ENCODE measurements at places on chromosomes 1 and 21. TPM values are rescaled to one million over a fixed set of nuclear protein-coding genes. Genes with fewer than 3 reads are reported as not detected.

TIAM1 gene
- 6.6 TPM for total RNA-seq

S100A7 gene
- not detected for total RNA-seq

RRP15 gene
- total RNA-seq, result 18.2 TPM

SEC16B gene
- 5.7 TPM for total RNA-seq

AZIN2 gene
- 5.8 TPM for total RNA-seq

CD1E gene
- not detected for total RNA-seq

OR2L2 gene
- total RNA-seq, result 0.07 TPM

SPRTN gene
- total RNA-seq, result 15.0 TPM

S100B gene
- 0.41 TPM for total RNA-seq

C1QC gene
- not detected for total RNA-seq

GJA8 gene
- not detected for total RNA-seq

FCGR3A gene
- total RNA-seq, result not detected

IL12RB2 gene
- not detected for total RNA-seq

CLDN14 gene
- total RNA-seq, result not detected

LCE2C gene
- total RNA-seq, result not detected

LRRC38 gene
- total RNA-seq, result not detected

FCRL3 gene
- not detected for total RNA-seq

MEGF6 gene
- 328 TPM for total RNA-seq

KCNT2 gene
- 13.4 TPM for total RNA-seq

CDC42BPA gene
- 59.1 TPM for total RNA-seq

SYPL2 gene
- 0.75 TPM for total RNA-seq

TDRKH gene
- 4.7 TPM for total RNA-seq

RGS8 gene
- total RNA-seq, result 0.17 TPM

COL9A2 gene
- total RNA-seq, result 4.9 TPM

AIM2 gene
- not detected for total RNA-seq

TMEM59 gene
- 294 TPM for total RNA-seq

TNFRSF8 gene
- total RNA-seq, result not detected

RNF220 gene
- 58.4 TPM for total RNA-seq

SH3GLB1 gene
- 133 TPM for total RNA-seq

SGIP1 gene
- 31.8 TPM for total RNA-seq

TMEM269 gene
- 0.20 TPM for total RNA-seq

UBL4B gene
- total RNA-seq, result not detected

OR2M3 gene
- not detected for total RNA-seq

CACNA1S gene
- 0.07 TPM for total RNA-seq

CELA2B gene
- total RNA-seq, result not detected

ALX3 gene
- total RNA-seq, result not detected

HSD3B1 gene
- total RNA-seq, result not detected

OR14K1 gene
- not detected for total RNA-seq

COL6A1 gene
- 994 TPM for total RNA-seq

PLXNA2 gene
- 22.0 TPM for total RNA-seq

NIBAN1 gene
- 101 TPM for total RNA-seq

GSTM4 gene
- total RNA-seq, result 20.8 TPM

NBPF6 gene
- not detected for total RNA-seq

PFKFB2 gene
- total RNA-seq, result 14.8 TPM

RYR2 gene
- 0.12 TPM for total RNA-seq

PROK1 gene
- not detected for total RNA-seq

TACSTD2 gene
- total RNA-seq, result 0.33 TPM

C2CD2 gene
- total RNA-seq, result 18.2 TPM

DPT gene
- 30.2 TPM for total RNA-seq

GPR89B gene
- total RNA-seq, result 9.2 TPM

TRIM62 gene
- 17.3 TPM for total RNA-seq

LINGO4 gene
- total RNA-seq, result not detected

LYPD8 gene
- not detected for total RNA-seq

OXCT2 gene
- not detected for total RNA-seq

FCER1G gene
- not detected for total RNA-seq

C1orf115 gene
- total RNA-seq, result 3.5 TPM

TMOD4 gene
- 0.60 TPM for total RNA-seq

IL10 gene
- not detected for total RNA-seq

TSSK3 gene
- total RNA-seq, result 2.0 TPM
